Lung (tissue), 17 donors: ENCODE measurements at places on chromosomes 2 and 18. TPM values are rescaled to one million over a fixed set of nuclear protein-coding genes. Genes with fewer than 3 reads are reported as not detected.
A peak's percentile ranks its signal among the peaks of the same experiment; 100 is the strongest.

Gene REG1B
- polyA plus RNA-seq = 0.75 TPM

DNA sequence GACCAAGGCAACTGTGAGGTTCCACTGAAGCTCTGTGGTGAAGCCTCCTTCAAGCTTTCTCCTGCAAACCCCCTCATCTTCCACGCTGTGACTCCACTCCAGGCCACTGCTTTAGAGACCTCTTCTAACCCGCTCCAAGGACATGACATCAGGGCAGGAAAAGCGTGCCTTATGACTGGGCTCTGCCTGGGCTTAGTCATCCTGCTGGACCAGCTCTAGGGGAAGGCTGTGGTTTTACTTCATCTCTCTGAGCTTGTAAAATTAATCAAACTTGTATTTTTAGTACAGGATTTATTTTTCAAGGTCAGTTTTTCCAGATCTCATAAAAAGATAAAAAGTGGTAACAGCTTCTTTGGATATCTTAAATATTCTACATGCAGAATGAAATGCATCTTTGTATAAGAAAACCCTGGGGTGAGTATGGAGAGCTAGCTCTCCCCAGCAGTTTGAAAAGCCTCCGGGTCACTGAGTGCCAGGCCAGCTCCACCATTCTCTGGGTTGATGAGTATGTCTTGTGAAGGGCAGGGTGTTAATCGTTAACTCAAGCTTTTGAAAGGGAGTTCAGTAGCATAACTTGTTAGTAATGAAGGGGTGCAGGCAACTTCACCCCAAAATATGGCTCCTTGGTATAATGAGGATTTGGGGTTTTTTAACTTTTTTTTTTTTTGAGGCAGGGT is 33.1 kb upstream of the YPEL5 start:
- H3K4me1 ChIP-seq = no peaks in the 10 kb centered on the region
- no peaks in the 10 kb centered on the region for H3K36me3 ChIP-seq
- H3K4me3 ChIP-seq = no peak overlapping the region
- DNase-seq = no peak

Gene SERPINB5
- 0.45 TPM for polyA plus RNA-seq

Gene CFAP65
- 5.8 TPM for polyA plus RNA-seq

DNA sequence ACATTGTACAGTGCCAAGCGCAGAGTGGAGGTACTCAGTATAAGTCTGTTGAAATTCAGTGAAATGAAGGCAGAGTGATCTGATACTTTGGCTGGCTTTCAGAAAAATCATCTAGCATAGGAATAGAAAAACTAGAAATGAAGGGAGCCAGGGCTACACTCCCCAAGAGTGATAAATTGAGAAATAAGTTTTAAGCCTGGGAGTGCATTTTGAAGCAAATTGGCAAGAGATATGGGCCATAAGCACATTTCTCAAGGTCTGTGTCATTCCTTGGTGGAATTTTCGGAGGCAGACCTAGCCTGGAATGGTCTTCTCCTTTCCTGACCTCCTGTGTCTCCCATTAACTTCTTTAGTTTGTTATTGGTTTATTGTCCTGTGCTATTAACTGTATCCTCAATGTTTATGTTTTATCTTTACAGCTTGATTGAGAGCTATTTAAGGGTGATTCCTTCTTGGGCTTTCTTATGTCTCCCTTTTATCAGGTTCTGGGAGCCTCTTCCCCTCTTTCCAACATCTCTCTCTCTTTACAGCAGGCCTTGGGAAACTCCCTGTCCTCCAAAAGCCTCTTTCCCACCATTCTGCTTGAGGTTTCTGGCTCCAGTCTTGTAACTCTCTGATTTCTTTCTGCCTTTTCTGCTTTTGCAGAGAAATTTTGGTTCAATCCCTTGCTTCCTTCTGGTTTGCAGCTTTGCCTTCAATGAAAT is 649.5 kb downstream of the SLC4A3 start:
- H3K36me3 ChIP-seq = no peaks in the 10 kb centered on the region
- DNase-seq = no peak
- peaks cover 25% of the 10 kb centered on the region for H3K4me1 ChIP-seq
- H3K27ac ChIP-seq = no peak overlapping the region
- H3K4me3 ChIP-seq = no peak overlapping the region

- no peak overlapping the region for H3K4me3 ChIP-seq
- H3K27ac ChIP-seq = no peak overlapping the region
- H3K36me3 ChIP-seq = no peaks in the 10 kb centered on the region
- no peaks in the 10 kb centered on the region for H3K27me3 ChIP-seq
- H3K4me1 ChIP-seq = no peaks in the 10 kb centered on the region
These were observed 157.6 kb upstream of the NRP2 start for GRCh38 chr2:205524656-205525055.

DNA sequence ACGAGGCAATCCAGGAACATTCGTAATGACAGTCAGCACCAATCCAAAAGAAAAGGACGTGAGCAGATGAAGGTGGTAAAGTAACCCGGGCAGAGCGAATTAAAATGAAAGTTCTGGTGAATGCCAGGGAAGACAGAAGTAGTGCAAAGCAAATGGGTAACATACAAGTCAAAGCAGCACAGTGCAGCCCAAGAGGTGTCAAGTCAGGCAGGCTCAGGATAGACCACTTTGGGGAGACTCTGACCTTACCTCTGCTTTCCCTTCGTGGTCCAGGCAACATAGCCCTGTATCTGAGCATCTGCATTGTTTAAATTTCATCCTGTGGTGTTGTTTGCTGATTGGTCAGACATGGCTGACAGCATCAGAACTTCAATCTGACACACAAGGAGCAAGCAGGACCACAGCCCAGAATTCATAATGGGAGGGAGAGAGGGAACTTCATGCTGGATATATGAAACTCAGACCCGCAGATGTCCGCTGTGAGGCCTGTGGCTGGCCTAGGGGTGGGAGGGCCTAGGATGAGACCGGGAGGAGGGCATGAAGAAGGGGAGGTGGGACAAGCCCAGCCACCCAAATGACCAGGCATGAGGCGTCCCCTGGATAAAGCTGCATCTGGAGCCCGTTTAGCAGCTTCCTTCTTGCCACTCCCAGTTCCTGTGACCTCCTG is 285.7 kb downstream of the TCF4 start:
- no peak for DNase-seq
- H3K27ac ChIP-seq = no peak overlapping the region
- H3K27me3 ChIP-seq = no peaks in the 10 kb centered on the region
- H3K4me3 ChIP-seq = no peak overlapping the region
- H3K36me3 ChIP-seq = no peaks in the 10 kb centered on the region
- peaks cover 16% of the 10 kb centered on the region for H3K4me1 ChIP-seq

DNA sequence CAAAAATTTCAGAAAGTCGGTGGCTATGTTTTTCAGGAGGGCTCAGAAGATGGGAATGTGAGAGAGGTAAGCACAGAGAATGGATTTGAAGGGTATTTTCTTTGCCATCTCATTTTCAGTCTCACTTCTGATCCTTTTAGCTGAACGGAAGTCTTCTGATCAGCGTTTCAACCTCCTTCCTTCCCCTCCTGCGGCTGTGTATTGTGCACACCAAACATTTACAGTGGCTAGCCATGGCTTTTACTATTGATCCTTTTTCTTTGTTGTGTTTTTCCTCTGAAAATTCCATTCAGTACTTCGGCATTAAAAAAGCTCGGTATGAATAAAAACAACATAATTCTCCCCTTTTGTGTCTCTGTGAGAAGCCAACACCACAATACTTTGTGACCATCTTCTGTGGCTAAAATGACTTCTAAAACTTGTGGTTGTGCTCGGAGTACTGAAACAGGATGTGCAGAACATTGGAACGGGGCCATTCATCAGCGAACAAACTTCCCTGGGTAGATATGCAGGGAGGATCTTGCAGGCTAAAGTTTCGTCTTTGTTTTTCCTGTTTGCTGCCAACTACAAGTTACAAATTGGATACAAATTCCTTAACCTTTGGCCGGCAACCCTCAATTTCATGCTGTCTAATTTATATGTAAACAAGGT is 260.8 kb upstream of the FAM98A start:
- DNase-seq = peak; percentile 17
- no peak overlapping the region for H3K27ac ChIP-seq
- no peak overlapping the region for H3K4me3 ChIP-seq
- H3K4me1 ChIP-seq = no peaks in the 10 kb centered on the region

- no peak overlapping the region for H3K4me3 ChIP-seq
- no peaks in the 10 kb centered on the region for H3K36me3 ChIP-seq
- no peaks in the 10 kb centered on the region for H3K4me1 ChIP-seq
- no peak overlapping the region for H3K27ac ChIP-seq
These were observed 451.3 kb upstream of the VWC2L start for GRCh38 chr2:213959589-213959988.

Gene LBH
- 22.9 TPM for polyA plus RNA-seq

GRCh38 chr18:63264871-63265270 is 54.7 kb downstream of the BCL2 start:
- peaks cover 8% of the 10 kb centered on the region for H3K4me1 ChIP-seq
- no peaks in the 10 kb centered on the region for H3K36me3 ChIP-seq
- no peaks in the 10 kb centered on the region for H3K27me3 ChIP-seq

Gene EVA1A
- 102 TPM for polyA plus RNA-seq

Gene EFEMP1
- 127 TPM for polyA plus RNA-seq

Gene POTEJ
- polyA plus RNA-seq = not detected

DNA sequence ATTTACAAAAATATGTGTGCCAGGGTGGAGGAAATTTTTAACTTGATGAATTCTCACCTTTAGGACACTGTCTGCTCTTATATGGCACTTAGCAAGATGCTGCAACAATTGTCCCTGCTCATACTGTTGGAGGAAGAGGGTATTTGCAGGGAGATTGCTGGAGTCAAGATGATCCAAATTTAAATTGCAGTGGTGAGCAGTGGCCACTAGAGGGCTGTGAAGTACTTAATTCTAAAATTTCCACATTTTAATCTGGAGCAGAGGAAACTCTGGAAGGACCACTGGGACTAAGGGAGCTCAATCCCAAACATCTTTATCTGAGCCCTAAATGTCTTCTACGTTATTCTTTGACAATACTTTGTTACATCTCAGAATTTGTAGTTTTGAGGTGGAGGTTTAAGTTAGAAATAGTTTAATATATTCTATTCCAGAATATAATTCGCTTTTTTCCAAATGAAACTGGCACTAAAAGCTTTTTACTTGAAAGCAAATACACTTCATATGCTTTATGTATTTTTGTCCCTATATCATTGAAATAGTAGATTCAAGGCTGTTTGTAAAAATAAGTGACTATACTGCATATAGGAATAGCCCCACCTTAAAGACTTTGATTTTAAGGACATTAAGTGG is 33.0 kb upstream of the PTH2R start:
- no peaks in the 10 kb centered on the region for H3K27me3 ChIP-seq
- H3K36me3 ChIP-seq = no peaks in the 10 kb centered on the region
- H3K4me1 ChIP-seq = no peaks in the 10 kb centered on the region
- peak; percentile 58 for DNase-seq
- H3K4me3 ChIP-seq = no peak overlapping the region

DNA sequence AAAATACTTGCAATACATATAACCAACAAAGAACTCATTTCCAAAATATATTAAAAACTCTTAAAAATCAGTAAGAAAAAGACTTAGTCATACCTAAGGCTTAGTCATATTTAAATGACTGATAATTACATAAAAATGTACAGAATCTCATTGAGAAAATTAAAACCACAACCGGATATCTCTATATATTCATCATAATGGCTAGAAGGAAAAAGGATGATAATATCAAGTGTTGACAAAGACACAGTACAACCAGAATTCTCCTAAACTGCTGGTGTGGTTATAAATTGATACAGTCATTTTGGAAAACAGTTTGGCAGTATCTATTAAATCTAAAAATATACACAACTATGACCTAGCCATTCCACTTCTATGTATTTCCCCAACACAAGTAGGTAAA is 27.1 kb upstream of the IHH start:
- no peak overlapping the region for H3K4me3 ChIP-seq
- DNase-seq = no peak
- H3K27me3 ChIP-seq = no peaks in the 10 kb centered on the region
- H3K4me1 ChIP-seq = peaks cover 3% of the 10 kb centered on the region

GRCh38 chr2:28338046-28338817 is 54.4 kb upstream of the FOSL2 start:
- peak; percentile 91 for DNase-seq
- no peaks in the 10 kb centered on the region for H3K36me3 ChIP-seq

DNA sequence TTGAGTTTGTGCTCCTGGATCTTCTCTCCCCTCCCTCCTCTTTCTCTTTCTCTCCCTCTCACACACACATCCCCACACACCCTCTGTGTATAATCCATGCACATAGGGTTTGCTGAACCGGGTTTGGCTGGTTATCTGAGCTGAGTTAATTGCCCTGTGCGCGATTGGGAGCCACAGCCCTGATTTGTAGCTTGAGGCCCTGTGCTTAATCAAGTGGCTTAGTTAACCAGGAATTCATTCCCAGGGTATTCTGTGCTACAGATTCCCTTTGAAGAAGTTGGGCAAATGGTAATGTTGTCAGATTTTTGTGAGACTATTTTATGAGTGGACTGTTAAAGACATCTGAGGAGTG is 6.2 kb downstream of the PARD3B start:
- no peak overlapping the region for H3K4me3 ChIP-seq
- H3K27me3 ChIP-seq = no peaks in the 10 kb centered on the region
- no peak overlapping the region for H3K27ac ChIP-seq
- no peaks in the 10 kb centered on the region for H3K36me3 ChIP-seq
- no peak for DNase-seq

DNA sequence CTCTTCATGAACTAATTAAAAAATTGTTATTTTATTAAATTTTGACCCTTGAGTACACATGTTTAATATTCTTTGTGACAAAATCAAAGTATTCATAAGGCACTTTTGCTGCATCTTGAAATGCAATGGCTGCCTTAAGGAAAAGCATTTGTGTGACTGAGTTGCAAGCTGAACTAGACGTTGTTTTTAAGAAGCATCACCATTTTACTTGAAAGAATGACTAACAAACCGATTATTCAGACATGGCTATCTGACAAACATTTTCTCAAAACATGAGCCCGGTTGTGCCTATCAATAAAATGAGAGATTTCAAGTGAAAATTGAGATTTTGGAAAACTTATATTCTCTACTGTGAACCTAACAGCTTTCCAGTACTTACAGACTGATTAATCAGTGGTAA is 2.8 kb downstream of the GCFC2 start:
- no peak overlapping the region for H3K4me3 ChIP-seq
- peaks cover 14% of the 10 kb centered on the region for H3K36me3 ChIP-seq
- H3K27me3 ChIP-seq = no peaks in the 10 kb centered on the region
- DNase-seq = no peak

Gene AKAIN1
- not detected for polyA plus RNA-seq

Gene SCN9A
- polyA plus RNA-seq = 1.5 TPM

Gene CDCA7
- 0.69 TPM for polyA plus RNA-seq

DNA sequence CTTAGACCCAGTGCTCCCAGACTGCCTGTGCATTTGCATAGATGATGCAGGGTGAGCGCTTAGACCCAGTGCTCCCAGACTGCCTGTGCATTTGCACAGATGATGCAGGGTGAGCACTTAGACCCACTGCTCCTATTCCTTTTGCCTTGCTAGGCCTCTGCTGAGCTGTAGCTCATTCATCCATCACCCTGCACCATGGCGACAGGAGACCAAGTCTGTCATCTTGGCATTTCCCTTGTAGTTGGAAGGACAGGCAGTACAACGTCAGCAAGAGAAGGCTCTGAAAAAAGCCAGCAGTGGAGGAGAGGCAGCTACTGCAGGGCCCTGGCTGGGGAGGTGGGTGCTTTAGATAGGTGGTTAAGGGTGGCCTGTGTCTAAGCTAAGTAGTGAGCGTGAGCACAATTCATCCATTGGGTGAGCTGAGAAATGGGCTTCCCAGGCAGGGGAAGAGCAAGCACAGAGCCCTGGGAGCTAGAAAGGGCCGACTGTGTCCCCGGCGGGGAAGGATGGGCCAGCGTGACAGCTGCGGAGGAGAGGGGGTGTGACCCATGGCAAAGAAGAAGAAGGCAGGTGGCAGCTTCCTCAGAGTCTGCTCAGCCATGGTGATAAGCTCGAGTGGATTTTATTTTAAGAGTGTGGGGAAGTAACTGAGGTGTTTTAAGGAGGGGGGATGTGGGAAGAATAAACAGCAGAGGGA is 108.8 kb downstream of the LPIN1 start:
- H3K27me3 ChIP-seq = no peaks in the 10 kb centered on the region
- H3K4me3 ChIP-seq = no peak overlapping the region
- DNase-seq = no peak
- H3K27ac ChIP-seq = no peak overlapping the region
- no peaks in the 10 kb centered on the region for H3K4me1 ChIP-seq
